ENCODE measurements at places on chromosomes 16 and 17.

DNA sequence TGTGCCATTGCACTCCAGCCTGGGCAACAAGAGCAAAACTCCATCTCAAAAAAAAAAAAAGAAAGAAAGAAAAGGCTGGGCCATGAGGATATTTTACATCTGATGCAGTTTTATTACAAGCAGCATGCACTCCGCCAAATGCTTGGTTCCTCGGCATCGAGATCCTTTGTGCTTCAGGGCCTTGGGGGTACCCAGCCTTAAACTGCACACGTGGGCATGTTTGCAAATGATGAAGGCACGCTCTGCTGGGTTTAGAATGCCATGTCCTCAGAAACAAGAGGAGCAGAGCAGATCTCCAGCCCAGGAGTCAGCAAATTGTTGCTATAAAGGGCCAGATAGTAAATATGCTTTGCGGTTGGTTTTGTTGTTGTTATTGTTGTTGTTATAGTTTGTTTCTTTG is 153.2 kb downstream of the KATNIP start:
- no peak for DNase-seq

DNA sequence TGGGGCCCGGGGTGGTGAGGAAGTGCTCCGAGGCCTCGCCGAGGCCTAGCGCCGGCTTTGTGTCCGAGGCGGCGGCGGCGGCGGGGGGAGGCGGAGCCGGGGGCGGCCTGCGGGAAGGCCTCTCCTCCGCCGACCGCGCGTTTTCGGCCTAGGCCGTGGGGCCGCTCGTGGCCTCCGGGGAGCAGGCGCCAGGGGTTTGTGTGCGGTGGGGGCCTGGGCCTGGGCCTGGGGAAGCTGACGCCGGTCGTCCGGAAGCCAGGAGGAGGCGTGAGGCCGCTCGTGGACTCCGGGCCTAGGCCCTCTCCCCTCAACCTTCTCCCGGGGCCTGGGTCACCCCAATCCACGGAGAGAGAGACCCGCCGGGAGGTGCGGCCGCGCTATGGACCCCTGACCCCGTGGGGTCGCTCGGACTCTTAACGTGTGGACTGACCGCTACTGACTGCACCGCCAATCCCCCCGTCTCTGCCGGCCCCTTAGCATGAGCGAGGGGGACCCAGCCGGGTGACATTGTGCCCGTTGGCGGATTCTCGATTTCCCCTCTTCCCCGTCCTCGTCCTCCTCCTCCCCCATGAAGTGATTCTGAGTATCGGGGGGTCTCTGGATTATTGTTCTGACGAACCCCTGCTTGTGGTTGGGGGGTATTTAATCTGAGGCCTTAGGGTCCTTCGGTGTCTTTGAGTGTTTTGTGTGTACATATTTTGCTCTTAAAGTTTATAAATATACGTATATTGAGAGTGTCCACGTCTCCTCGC is 660 bp downstream of the RBBP6 start:
- DNase-seq: peak; percentile 39

- no peak for DNase-seq
These were observed 4.0 kb downstream of the SIAH1 start for GRCh38 chr16:48381201-48381600.

DNA sequence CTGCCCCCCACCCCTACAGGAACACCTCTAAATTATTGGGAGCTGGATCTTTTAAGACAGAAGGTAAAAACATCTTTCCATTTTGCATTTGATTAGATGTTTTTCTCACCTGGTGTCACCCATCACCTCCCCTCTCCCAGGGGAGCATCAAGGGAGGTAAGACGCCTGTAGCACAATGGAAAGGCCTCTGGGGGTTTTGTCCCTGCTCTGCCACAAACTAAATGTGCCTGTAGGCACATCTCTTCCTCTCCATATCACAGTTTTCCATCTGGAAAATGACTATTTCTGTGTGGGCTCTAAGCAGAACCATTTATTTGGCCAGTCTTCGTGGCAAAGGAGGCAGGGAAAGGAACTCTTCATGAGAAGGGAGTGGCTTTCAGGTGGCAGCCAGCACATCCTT is 76.6 kb downstream of the GNAO1 start:
- DNase-seq: no peak

- peak; percentile 35 for DNase-seq
These were observed 19.7 kb upstream of the RCVRN start for GRCh38 chr17:9924735-9925191.

DNA sequence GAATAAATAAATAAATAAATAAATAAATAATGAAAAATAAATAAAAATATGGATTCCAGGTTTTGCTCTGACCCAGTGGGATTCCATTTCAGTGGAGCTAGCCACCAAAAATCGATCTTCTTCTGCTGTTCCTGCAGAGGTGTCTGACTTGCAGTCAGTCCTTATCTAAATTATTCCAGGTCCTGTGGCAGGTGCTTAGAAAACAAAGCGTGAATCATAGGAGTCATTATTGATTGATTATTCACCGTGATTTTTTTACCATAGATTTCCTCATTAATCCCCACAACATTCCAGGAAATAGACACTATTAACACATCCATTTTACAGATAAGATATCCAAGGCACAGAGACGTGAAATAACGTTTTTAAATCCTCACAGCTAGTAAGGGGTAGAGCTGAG is 31.5 kb upstream of the ABR start:
- DNase-seq: no peak

- peak; percentile 30 for DNase-seq
These were observed 696.9 kb downstream of the WWOX start for GRCh38 chr16:78796221-78796866.

GRCh38 chr17:82200135-82200534 is 12.5 kb downstream of the CCDC57 start:
- DNase-seq: no peak

- no peak for DNase-seq
These were observed 3.2 kb downstream of the TRPV3 start for GRCh38 chr17:3554440-3554839.

DNA sequence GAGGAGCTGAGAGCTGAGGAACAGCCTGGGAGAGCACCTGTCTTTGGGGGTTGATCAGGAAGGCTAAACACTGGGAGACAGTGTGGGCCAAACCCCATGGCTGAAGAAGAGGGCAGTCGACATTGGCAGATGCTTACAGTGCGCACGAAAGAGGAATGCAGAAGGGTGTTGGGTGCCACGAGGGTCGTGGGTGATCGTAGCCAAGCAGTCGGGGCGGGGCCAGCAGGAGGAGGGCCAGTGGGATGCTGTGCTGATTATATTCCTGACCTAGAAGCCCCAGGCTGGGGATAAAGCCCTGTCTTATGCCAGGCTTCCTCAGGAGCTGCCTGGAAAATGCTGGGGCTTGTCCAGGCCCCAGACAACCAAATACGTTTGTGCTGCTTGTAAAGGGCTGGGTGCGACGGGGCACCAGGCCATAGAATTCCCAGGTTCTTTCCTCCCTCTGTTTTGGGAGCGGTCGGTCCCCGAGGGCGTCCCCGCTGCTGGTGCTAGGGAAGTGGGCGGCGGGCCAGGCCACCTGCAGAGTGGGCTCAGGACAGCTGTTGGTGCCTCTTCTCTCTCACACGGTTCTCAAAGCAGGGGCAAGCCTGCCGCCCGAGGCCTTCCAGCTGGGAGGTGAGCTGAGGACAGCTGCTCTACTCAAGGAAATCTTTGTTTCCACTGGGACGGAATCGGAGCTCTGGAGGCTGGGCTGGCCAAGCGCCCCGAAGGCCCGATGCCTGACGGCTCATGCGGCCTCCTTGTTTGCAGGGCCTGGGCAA is 10.0 kb downstream of the C1QTNF1 start:
- DNase-seq: no peak

GRCh38 chr16:7979448-7980132 is 610.7 kb downstream of the TMEM114 start:
- DNase-seq: no peak

GRCh38 chr17:75034236-75034908 is 12.4 kb downstream of the ATP5PD start:
- peak; percentile 78 for DNase-seq

DNA sequence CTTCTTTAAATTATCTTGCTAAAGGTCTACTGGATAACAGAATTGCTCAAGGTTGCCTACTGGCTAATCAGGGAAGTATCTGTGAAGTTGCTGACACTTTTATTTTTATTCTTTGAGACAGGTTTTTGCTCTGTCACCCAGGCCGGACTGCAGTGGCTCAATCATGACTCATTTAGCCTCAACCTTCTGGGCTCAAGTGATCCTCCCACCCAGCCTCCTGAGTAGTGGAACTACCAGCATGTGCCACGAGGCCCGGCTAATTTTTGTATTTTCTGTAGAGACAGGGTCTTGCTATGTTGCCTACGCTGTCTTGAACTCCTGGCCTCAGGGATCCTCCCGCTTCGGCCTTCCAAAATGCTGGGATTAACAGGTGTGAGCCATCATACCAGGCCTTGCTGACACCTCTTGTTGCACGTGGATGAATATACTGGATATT is 43.1 kb downstream of the GLG1 start:
- no peak for DNase-seq

- DNase-seq: no peak
These were observed 7.6 kb downstream of the SPNS2 start for GRCh38 chr17:4506175-4506813.

GRCh38 chr17:12358477-12358876 is 307.2 kb upstream of the MYOCD start:
- no peak for DNase-seq

- DNase-seq: no peak
These were observed 86.7 kb downstream of the ZFHX3 start for GRCh38 chr16:72961115-72961832.

- DNase-seq: no peak
These were observed 18.2 kb upstream of the QRICH2 start for GRCh38 chr17:76326306-76326705.

- no peak for DNase-seq
These were observed 28.5 kb downstream of the TMEM132E start for GRCh38 chr17:34607917-34608316.

DNA sequence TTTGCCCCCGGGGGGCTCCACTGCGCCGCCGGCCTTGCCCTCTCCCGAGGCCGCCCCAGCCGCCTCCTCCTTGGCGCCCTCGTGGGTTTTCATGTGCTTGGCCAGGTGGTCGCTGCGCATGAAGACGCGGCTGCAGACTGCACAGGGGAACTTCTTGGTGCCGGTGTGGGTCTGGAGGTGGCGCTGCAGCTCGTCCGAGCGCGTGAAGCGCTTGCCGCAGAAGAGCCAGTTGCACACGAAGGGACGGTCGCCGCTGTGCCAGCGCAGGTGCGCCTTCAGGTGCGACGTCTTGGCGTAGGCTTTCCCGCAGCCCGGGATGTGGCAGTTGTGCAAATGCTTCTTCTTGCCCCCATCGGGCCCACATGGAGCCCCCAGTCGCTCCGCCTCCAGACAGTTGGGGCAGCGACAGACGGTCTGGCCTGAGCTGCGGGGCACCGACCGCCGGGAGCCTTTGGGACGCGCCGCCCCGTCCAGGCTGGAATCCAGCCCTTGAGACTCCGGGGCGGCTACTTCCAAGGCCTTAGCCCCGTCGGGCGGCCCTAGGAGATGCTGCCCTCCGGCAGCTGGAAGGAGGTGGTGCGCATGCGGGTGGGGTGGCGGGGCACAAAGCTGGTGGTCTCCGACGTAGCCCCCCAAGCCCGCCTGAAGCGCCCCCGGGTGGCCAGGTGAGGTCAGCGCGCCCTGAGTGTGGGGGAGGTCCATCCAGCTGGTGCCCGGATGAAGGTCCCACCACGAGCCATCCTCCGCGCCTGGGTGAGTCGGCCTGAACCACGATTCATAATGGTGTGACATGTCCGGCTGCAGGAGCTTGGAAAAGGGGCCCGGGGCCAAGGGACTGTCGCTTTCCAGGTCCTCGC is 3.4 kb downstream of the SP6 start:
- no peak for DNase-seq

DNA sequence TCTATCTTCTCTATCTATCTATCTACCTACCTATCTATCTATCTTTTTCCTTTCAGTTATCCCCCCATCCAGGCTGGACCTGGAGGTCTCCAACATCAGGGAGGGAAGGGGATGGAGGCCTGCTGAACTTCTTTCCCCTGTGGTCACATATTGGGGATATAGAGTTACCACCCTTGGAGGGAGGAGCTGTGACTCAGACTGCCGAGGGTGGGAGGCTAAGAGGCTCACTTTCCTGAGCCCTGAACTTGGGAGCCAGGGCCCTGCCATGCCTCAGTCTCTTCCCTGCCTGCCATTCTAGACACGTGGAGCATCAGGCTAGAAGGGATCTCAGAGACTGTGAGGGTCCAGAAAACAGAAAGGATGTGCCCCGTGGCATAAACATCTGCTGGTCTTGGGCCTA is 8.4 kb downstream of the LRRC3C start:
- no peak for DNase-seq

GRCh38 chr16:75527825-75528299 is 8.0 kb downstream of the CHST5 start:
- no peak for DNase-seq

DNA sequence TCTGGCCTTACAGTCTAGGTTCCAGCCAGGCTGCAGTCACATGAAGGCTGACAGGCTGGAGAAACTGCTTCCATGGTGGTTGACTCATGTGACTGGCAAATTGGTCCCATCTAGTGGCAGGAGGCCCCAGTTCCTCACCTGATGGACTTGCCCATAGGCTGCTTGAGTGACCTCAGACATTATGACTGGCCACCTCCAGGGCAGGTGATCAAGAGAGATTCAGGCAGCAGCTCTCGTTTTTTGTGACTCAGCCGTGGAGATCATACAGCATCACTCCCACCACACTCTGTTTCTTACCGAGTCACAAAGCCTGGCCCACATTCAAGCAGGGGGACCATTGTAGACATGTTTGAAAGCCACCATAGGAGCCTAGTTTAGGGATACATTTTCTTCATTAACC is 34.5 kb downstream of the SIAH1 start:
- DNase-seq: no peak

DNA sequence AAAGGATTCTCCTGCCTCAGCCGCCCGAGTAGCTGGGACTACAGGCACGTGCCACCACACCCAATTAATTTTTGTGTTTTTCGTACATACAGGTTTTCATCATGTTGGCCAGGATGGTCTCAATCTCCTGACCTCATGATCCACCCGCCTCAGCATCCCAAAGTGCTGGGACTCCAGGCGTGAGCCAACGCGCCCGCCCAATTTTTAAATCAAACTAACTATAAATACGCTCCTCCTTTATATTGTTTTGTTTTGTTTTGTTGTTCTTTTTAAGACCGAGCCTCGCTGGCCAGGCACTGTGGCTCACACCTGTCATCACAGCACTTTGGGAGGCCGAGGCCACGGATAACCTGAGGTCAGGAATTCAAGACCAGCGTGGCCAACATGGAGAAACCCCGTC is 1.9 kb upstream of the UTP6 start:
- DNase-seq: no peak

GRCh38 chr16:86994651-86995171 is 322.5 kb downstream of the C16orf95 start:
- DNase-seq: no peak

Data from effector memory CD8-positive, alpha-beta T cell (primary cell).